ENCODE measurements at places on chromosomes 2 and 18.

DNA sequence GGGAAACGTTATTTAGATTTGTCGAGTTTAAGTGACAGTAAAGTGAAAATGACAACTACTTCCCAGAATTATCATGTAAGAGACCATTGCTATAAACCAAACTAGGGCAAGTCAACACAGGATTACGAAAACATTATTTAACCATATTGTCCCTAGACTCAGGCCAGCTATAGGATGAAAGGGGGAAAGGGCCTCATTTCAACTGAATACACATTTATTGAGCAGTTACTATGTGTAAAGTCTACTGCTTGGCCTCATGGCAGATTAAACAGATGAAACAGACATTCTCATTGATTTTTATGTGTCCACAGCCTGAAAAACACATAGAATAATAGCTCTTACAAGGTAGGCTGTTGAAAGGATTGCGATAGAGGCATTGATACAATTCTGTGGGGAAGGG lies 32.7 kb downstream of the ARHGEF33 start:
- DNase-seq, result no peak

- DNase-seq, result no peak
These were observed at the start of gene PSME4 for GRCh38 chr2:53970724-53971602. PSME4 (minus strand) TSS chr2:53970993; CDS start chr2:53970784, 209 bp downstream.

GRCh38 chr2:187362151-187362550 lies 85.9 kb downstream of the CALCRL start:
- no peak for DNase-seq

DNA sequence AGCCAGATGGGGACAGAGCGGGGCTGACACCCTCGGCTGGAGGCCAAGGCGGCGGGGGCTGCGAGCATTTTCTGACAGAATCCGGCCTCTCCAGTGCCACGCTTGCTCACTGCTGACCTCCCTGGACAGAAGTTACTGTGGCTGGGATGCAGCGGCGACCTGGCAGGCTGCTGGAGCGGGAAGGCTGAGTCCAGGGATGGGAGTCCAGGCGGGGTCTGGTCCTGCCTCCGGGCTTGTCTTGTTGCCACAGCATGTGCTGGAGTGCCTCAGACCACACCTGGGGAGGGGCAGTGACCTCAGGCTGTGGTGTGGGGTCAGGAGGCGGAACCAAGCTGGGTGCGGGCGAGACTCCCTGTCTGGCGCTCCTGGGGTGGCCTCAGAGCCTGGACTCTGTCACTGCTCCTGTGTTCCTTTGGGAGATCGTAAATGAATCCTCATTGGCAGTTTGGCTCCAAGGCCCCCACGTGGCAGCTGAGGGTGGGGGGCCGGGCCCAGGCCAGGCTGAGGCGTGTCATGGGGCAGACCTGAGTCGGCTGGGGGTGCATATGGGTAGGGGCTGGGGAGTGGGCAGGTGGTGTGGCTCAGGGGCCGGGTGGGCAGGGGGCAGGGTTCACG lies 5.5 kb downstream of the BOK start:
- no peak for DNase-seq

GRCh38 chr18:58842978-58843687 lies 21.5 kb upstream of the ZNF532 start:
- DNase-seq, result no peak

DNA sequence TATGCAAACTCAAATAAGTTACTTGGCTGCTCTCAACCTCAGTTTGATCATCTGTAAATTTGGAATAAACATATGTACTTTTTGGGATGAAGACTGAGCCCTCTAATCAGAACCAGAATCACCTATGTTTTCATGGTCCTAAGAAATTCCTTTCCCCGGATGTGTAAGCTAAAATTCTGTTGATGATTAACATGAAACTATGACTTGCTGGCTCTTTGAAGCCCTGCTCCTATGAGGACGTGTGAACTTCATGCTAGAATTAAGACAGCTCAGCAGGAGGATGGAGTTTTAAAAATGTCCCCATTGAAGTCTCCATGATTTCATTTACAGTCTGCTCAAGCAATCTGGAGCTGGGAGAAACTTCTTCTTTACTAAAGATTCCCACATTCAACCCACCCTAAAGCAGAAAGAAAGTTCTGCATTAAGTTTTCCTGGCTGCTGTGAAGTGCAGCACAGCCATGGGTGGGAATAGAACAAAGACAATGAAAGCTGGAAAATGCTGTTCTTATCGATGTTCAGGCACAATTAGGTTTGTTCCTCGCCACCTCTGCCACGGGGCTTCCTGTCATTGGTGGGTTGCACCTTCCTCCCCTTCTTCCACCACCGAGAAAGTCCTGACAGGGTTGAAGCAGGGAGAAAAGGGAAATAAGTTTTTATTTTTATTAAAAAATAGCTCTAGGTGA lies 50.9 kb downstream of the ADCYAP1 start:
- DNase-seq, result no peak

GRCh38 chr2:175805442-175806124 lies 196.5 kb downstream of the LNPK start:
- DNase-seq, result no peak

- DNase-seq, result no peak
These were observed 36.5 kb downstream of the MC2R start for GRCh38 chr18:13878857-13879256.

- DNase-seq, result no peak
These were observed 1065.8 kb upstream of the SLC39A10 start for GRCh38 chr2:194591192-194591591.

DNA sequence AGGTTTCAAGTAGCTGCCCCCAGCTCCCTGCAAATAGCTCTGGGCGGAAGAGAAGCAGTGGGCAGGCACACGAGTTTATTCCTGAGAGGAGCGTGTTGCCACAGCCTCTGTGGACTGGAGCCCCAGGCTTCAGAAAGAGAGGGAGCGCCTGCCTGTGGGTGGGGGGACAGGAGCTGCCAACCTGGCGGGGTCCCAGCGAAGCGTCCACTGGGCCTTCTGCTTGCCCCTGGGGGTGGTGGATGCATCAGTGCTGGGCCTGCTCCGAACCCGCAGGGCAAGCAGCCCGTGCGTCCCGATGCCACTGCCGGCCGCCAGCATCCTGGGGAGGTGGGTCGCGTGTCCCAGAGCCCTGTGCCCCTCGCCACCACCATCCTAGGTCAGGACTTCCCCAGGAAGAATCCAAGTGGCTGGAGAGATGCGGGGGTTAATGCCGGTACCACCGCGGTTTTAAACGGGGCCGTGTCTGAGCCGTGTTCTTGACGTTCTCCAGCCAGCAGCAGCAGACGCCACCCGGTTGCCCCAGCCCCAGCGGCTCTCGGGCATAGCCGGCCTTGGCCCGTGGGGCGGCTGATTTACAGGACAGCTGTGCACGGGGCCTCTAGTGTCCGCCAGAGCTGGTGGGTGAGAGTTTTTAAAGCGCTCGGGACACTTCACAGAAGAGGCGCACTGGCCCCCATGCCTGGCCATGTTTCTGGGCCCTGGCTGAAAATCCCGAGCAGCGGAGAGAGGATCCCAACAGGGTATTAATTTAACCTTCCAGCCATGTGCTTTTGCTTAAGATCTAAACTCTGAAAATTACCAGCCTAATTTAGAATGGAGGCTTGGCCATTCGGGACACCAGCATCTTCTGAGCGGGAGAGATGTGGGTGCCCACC lies 84.7 kb downstream of the NFATC1 start:
- DNase-seq, result no peak

DNA sequence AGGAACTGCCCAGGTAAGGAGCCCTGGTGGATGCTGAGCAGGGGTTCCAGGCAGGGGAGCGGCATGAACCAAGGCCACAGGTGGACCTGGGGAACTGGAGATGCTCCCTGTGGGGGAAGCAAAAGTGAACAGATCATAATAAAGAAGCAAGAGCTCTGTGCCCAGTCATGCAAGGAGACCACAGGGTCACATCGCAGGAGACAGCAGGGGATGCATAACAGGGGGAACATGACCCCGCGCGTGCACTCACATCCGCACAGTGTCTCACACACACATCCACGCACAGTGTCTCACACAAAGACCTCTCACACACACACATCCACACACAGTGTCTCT lies 473.3 kb upstream of the HS6ST1 start:
- no peak for DNase-seq

- DNase-seq, result no peak
These were observed 12.7 kb upstream of the MTERF4 start for GRCh38 chr2:241114836-241115235.

GRCh38 chr2:120875431-120875830 lies 139.8 kb downstream of the GLI2 start:
- DNase-seq, result no peak

DNA sequence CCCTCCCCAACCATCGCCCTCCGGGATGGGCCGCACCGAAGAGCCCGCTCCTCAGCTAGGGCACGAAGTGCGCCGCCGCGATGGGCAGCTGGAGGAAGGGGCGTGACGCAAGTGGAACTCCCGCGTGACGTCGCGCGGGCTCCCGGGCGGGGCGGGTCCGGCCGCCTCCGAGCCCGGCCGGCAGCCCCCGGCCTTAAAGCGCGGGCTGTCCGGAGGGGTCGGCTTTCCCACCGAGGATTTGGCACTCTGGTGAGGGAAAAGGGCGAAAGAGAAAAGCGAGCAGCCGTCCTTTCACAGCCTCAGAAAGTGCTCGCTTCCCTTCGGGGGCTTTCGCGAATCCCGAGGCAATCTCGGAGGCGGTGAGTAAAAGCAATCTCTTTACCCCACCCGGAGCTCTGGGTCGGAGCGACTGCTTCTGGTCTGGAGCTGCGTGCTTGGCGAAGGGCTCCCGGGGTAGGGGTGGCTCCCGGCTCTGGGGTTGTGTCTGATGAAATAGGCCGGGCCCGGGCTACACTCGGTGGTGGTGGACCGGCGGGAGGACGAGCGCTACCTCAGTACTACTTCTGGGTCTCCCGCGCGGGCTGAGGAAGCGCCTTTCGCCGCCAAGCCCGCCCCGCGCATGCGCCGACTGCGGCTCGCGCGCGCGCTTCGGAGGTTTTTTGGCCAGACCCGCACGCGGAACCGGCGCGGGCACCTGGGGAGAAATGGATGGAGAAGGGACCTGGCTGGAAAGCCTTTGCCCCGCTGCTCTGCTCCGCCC lies at the start of gene RBBP8:
Gene RBBP8, plus strand, starts transcription at position 123 of the 760 bp plus-strand sequence. CDS start 3,524 bp downstream, outside the sequence.
- DNase-seq, result no peak

- no peak for DNase-seq
These were observed 64.2 kb upstream of the PID1 start for GRCh38 chr2:229335330-229335729.

GRCh38 chr2:66429693-66430504 lies 5.0 kb upstream of the MEIS1 start:
- DNase-seq, result no peak

GRCh38 chr2:164714471-164714870 lies 93.2 kb upstream of the GRB14 start:
- DNase-seq, result no peak

DNA sequence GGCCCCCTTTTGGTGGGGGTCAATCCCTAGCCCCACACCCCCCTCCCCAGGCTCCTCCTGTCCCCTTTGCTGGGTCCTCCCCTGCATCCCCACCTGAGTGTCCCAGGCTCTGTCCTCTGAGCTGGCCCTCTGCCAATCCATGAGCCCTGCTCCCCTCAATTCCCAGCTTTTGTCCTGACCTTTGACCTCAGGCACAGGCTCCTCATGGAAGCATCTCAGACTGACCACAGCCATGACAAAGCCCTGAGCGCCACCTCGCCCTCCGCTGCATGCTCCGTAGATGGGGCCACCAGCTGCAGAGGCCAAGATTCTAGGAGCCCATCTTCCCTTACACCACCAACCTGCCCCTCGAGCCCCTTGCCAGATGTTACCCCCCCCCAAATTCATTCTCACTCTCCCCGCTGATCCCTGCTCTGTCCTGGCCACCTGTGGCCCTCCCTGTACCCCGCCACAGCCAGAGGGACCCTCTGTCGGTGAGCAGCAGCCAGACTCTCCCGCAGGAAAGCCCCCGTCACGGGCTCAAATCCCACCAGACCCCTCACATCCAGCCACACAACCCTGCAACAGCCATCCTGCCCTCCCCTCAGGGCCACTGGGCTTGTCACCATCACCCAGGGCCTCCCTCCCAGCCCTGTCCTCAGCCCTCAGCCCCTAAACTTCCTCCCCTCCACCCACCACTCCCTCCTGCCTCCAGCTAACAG lies 206.0 kb downstream of the MGAT5 start:
- no peak for DNase-seq
